Activated CD8-positive, alpha-beta memory T cell treated with anti-CD3 and anti-CD28 coated beads, Interleukin-2, amount 10 ng/mL, durations not matched to agents 7 days and 5 days (primary cell): ENCODE measurements at places on chromosomes 1 and 21. TPM values are rescaled to one million over a fixed set of nuclear protein-coding genes. Genes with fewer than 3 reads are reported as not detected.
A peak's percentile ranks its signal among the peaks of the same experiment; 100 is the strongest.

- H3K27me3 ChIP-seq, result no peaks in the 10 kb centered on the region
- no peak overlapping the region for H3K27ac ChIP-seq
- no peaks in the 10 kb centered on the region for H3K4me1 ChIP-seq
- DNase-seq, result no peak
Measured at GRCh38 chr1:55848906-55849305, 633.7 kb upstream of the USP24 start.

- no peaks in the 10 kb centered on the region for H3K36me3 ChIP-seq
- H3K27ac ChIP-seq, result no peak overlapping the region
- no peak for DNase-seq
- no peak overlapping the region for H3K4me3 ChIP-seq
- peaks cover 11% of the 10 kb centered on the region for H3K4me1 ChIP-seq
Measured at GRCh38 chr1:226461087-226461486, 53.2 kb upstream of the PARP1 start.

GRCh38 chr1:31715087-31715872 is 11.5 kb upstream of the COL16A1 start:
- no peaks in the 10 kb centered on the region for H3K36me3 ChIP-seq
- peaks cover 11% of the 10 kb centered on the region for H3K4me1 ChIP-seq
- DNase-seq, result peak; percentile 54
- no peak overlapping the region for H3K27ac ChIP-seq
- peak overlapping the region; percentile 48 for H3K4me3 ChIP-seq

- no peak overlapping the region for H3K4me3 ChIP-seq
- no peaks in the 10 kb centered on the region for H3K4me1 ChIP-seq
- no peak for DNase-seq
- no peak overlapping the region for H3K27ac ChIP-seq
Measured at GRCh38 chr1:39984951-39985350, 30.0 kb downstream of the MFSD2A start.

GRCh38 chr1:172997941-172998361 is 52.8 kb downstream of the TNFSF18 start:
- H3K27ac ChIP-seq, result no peak overlapping the region
- peaks cover 5% of the 10 kb centered on the region for H3K36me3 ChIP-seq
- no peaks in the 10 kb centered on the region for H3K4me1 ChIP-seq
- no peak overlapping the region for H3K4me3 ChIP-seq
- no peaks in the 10 kb centered on the region for H3K27me3 ChIP-seq

DNA sequence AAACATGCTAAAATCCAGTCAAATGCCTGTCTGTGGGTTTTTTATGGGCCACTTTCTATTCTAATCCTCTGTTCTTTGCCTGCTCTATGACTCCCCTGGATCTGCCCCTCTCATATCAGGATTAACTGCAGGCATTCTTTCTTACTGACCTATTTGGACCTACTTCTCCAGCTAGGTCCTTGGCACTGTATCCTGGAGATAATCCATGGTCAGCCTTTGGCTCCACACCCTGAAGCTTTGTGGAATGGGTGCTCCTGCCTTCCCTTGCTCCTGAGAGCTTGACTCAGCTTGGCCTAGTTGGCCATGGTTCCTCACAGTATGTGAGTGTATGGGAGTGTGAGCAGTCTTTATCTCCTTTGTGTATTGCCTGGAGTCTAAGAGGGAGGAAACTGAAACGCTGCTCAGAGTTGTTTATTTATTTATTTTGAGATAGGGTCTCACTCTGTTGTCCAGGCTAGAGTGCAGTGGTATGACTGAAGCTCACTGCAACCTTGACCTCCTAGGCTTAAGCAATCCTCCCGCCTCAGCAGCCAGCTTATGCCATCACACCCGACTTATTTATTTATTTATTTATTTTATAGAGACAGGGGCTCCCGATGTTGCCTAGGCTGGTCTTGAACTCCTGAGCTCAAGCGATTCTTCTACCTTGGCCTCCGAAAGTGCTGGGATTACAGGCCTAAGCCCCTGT is 28.7 kb upstream of the CDC14A start:
- H3K27ac ChIP-seq, result no peak overlapping the region
- H3K36me3 ChIP-seq, result peaks cover 7% of the 10 kb centered on the region
- H3K4me1 ChIP-seq, result no peaks in the 10 kb centered on the region
- no peaks in the 10 kb centered on the region for H3K27me3 ChIP-seq
- no peak overlapping the region for H3K4me3 ChIP-seq

CD2 gene
- 278 TPM for total RNA-seq

SAMSN1 gene
- 58.9 TPM for total RNA-seq
